ENCODE measurements at places on chromosomes 2 and 18.

GRCh38 chr2:214575465-214575864 lies 164.6 kb downstream of the VWC2L start:
- DNase-seq: no peak

DNA sequence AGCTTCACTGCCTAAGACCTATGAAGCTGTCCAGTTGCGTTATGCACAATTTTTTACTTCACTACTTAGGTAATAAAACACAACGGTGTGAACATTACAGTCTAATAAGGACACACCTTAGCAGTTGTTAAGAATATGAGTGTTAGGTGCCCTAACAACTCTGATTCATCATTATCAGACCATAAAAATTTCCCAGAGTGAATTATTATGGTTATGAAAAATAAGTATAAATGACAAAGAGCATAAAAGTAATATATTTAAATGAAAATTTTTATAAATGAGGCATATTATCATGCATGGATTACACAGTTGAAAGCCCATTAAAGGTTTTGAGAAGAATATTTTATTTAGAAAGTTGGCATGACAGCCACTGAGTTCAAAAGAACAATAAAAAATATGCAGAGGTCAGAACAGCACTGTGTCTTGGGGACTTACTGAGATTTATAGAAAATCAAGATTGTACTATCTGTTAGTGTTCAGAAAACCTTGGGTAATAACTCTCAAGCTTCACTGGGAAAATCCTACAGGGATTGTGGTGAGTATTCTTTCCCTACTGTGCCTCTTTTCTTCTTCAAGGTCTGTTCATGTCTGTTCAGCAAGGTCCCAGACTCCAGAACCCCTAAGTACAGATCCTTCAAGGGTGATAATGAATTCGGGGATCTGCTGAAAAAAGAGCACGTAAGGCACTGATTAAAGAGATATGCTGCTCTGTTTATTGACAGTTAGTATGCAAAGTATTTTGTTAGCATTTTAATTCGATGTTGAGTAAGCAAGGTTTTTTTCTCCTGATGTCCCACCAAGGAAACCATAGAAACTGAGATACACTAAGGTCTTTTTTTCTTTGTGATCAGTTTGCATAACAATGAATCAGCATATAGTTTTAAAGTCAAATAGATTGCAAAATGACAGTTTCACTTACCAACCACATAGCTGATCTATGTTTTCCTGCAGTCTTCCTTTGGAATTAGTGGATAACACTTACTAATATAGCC lies 250.0 kb downstream of the DSEL start:
- DNase-seq: no peak

GRCh38 chr18:26568926-26569665 lies 20.7 kb upstream of the KCTD1 start:
- DNase-seq: no peak

DNA sequence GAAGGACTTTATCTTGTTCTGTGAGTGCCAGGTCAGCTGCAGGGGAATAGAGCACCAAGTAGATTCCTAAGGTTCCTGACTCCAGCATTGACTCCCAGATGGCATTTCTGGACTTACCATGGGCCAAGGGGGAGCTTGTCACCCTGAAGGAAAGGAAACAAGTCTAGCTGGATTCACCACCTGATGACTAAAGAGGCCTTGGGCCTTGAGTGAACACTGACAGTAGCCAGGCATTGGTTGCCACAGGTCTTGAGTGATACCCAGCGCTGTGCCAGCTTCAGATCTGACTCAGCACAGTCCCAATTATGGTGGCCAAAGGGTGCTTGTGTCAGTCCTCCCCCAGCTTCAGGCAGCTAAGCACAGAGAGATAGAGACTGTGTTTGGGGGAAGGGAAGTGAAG lies 40.1 kb upstream of the CAPN13 start:
- no peak for DNase-seq

DNA sequence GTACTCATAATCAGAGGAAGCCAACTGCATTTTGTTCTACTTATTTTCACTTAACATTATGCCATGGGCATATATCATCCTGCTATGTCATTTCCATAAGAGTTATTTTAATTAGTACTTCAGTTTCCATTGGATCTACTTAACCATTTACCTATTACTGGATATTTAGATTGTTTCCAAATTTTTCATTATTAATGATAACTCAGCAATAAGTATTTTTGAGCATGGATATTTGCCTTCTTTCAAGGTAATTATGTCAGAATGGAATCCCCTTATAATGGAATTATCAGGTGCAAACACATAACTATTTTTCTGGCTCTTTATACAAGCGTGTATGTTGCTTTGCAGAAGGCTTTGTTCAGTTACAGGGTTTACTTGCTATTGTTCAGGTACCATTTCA lies 126.6 kb downstream of the RDH14 start:
- no peak for DNase-seq
